ENCODE measurements at places on chromosomes 11 and 22.

- no peak for DNase-seq
These were observed 118.4 kb downstream of the RBFOX2 start for GRCh38 chr22:35910003-35910769.

- DNase-seq, result no peak
These were observed 298.7 kb upstream of the ZC3H12C start for GRCh38 chr11:109794501-109794900.

- no peak for DNase-seq
These were observed 246.8 kb upstream of the KIRREL3 start for GRCh38 chr11:127247261-127247851.

DNA sequence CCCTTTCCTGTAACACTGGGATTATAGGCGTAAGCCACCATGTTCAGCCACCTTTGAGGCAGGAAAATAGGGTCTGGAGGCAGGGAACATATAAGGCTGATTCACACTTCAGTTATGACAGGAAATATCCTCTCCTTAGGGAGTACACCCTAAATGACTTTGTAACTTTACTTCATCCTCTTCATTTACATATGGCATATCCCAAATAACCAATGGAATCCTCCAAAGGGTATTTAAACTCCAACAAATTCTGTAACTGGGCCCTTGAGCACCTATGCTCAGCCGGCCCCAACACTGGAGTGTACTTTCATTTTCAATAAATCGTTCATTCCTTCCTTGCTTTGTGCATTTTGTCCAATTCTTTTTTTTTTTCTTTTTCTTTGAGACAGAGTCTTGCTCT, 1.6 kb upstream of the KAT5 start:
- DNase-seq, result no peak

GRCh38 chr11:102244681-102245409, 72.4 kb upstream of the BIRC3 start:
- no peak for DNase-seq

Measured in stimulated activated naive CD8-positive, alpha-beta T cell treated with anti-CD3 and anti-CD28 coated beads, Interleukin-15, Interleukin-2, amounts not matched to agents 100 U/mL and 50 U/mL, for 24 hours (primary cell).